ENCODE measurements at places on chromosomes 5 and 9.

- DNase-seq = no peak
Measured at GRCh38 chr9:137192859-137193258, 4.4 kb downstream of the SSNA1 start.

DNA sequence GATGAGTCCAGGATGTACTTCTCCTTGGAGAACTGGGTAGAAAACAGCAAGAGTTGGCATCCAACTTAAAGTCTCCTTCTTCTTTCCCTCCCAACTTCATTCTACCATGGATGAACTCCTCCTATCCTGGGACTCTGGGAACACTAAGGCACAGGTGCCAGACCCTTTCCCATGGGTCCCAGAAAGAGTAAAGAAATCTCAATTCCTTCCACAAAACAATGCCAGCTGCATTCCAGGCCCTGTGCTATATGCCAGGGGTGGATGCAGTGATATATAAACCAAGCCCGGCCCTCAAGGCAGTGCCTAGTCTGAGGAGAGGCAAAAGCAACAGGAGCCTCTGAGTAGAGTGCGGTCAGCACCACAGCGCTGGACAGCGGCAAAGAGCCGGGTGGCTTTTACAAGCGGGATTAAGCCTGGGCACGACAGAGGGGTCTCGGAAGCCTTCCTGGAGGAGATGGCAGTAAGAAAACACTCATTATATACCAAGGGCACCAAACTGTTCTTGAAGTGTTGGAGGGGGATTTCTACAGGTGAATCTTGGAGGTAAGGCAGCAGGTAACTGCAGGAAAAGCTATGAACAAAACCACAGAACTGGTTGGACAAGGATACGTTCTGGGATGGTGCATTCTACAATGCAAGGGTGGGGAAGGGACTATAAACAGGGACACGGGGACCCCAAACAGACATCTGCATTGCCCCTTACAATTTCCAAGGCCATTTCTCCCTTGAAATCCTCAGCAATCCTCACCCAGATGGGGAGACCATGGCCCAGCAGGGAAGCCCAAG is 16.4 kb upstream of the TOR2A start:
- DNase-seq = no peak

GRCh38 chr5:115087951-115088350 is 81.8 kb downstream of the TRIM36 start:
- DNase-seq = no peak

DNA sequence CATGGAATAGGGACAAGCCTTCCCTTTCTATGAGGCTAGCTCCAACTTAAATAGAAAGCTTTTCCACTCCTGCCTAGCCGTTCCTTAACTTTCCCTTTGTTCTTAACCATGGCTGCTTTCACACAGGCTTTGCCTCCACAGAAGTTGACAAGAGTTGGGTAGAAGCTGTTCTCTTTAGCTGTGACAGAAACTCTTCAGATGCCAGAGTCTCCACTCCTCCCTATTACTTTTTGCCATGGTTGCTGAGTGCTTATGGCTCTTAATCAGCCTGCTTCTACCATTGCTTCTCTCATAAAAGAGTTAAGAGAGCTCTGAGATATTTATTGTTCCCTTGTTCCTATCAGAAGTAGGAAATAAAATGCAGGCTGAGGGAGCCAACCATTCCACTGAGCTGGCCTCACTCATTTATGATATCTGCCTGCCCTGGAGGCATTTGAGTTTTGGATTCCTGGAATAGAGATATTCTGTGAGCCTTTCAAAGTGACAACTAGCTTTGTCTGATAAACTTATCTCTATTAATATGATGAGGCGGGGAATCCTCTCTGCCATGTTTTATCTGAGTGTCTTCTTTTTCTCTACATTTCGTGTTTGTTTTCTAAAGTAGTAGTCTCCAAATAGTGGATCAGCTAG is 162.6 kb downstream of the DMAC1 start:
- no peak for DNase-seq

GRCh38 chr9:107240260-107240659 is 42.8 kb upstream of the RAD23B start:
- no peak for DNase-seq

DNA sequence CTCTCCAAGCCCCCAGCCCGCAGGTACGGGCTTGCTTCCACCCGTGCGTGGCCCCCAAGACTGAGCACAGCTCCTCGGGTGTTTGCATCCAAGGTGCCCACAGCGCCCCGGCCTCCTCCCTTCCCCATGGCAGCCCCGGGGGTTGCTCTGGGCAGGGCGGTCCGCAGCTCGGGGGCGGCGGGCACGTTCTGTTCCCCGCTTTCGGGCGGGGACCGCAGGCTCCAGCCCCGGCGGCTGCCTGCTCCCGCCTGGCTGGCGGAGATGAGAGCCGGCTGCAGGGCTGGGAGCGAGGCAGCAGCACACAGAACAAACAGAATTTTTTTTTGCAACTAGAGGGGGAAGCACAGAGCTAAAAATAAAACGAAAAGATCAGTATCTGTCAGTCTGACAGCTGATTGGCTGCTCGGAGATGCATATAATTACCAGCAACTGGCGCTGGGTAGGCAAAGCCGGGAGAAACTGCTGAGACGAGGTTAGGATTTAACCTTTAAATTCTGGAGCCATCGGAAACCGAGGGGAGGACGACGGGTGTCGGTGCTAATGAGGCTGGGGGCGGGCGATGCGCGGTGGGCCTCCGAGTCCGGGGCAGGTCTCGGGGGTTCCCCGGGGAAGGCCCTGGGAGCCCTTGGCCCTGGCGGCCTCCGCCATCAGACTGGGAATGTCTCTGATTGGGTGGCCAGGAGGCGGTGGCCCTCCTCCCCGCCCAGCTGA is 142.7 kb upstream of the IER5L start:
- peak; percentile 12 for DNase-seq

GRCh38 chr5:157290981-157291711 is 25.2 kb downstream of the CYFIP2 start:
- no peak for DNase-seq

- no peak for DNase-seq
Measured at GRCh38 chr5:3060283-3060682, 308.8 kb upstream of the IRX2 start.

GRCh38 chr9:70753311-70753710 is 338.9 kb upstream of the KLF9 start:
- no peak for DNase-seq

DNA sequence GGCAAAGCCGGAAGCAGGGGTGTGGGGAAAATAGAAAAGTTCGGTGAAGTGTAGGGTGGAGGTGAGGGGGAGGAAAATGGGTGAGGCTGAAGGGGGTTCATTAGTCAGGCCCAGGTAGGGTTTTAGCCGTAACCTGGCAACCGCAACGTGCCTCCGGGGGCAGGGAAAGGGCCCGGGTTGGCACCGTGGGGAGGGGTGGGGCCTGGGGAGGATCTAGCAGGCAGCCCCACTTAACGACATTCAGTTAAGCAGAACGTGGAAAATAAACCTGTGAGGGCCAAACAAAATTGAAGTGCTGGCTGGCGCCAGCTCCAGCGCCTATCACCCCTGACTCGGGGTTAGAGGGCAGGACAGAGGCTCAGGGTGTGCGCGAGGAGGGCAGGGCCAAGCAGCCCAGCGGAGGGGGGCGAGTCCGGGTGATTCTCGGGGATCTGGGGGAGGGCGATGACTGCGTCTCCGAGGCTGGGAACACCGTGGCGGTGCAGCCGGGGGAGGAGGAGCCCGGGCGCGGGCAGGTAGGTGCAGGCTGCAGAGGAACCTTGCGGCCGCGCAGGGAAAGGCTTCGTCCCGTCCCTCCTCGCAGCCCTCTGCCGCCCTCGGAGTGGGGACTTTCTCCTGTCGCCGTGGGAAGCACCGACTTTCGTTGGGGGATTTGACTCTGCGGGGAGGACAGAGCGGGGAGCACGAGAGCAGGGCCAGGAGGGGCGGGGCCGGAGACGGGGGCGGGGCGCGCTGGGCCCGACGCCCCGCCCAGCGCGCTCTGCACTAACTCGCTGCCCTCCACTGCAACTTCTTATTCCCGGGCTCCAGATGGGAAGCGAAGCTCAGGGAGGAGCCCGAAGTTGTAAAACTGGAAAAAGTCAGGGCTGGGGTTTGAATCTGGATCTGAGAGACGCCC is 5.1 kb downstream of the RGS14 start:
- peak; percentile 57 for DNase-seq

DNA sequence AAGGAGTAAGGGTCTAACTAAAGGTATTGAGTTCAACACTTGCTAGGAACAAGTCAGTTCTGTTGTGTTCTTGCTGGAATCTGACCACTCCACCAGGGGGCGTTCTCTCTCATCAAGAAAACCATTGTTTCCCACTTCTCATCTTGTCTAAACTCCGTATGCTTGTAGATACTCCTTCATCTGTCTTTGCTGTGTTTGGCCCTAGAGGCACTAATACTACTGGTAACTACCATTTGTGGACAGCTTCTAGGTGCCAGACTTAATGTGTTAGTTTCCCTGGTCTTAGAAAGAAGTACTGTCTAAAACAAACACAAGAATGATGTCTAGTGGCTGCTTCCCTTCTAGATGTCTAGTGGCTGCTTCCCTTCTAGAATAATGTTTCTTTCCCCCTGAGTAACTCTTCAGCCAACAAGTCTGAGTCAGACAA is 18.7 kb upstream of the PTPDC1 start:
- peak; percentile 41 for DNase-seq

- DNase-seq = no peak
Measured at GRCh38 chr5:36558641-36559040, 47.8 kb upstream of the SLC1A3 start.

DNA sequence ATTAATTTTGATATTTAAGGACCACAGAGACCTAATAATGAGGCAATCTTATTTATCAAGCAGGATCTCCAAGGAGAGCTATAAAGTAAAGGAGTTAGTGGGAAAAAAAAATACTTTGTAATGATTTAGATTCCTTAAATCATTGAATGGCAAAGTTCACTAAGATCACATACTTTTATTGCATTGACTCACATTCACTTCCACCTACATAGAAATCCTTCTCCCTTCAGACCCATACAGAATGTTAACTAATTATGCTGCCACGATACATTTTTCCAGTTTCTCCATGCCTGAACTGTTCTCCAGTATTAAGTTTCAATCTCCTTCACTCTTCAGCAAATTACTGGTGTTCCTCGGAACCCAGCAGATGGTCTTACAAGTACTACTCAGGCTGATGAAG is 388.7 kb downstream of the EFNA5 start:
- DNase-seq = no peak

DNA sequence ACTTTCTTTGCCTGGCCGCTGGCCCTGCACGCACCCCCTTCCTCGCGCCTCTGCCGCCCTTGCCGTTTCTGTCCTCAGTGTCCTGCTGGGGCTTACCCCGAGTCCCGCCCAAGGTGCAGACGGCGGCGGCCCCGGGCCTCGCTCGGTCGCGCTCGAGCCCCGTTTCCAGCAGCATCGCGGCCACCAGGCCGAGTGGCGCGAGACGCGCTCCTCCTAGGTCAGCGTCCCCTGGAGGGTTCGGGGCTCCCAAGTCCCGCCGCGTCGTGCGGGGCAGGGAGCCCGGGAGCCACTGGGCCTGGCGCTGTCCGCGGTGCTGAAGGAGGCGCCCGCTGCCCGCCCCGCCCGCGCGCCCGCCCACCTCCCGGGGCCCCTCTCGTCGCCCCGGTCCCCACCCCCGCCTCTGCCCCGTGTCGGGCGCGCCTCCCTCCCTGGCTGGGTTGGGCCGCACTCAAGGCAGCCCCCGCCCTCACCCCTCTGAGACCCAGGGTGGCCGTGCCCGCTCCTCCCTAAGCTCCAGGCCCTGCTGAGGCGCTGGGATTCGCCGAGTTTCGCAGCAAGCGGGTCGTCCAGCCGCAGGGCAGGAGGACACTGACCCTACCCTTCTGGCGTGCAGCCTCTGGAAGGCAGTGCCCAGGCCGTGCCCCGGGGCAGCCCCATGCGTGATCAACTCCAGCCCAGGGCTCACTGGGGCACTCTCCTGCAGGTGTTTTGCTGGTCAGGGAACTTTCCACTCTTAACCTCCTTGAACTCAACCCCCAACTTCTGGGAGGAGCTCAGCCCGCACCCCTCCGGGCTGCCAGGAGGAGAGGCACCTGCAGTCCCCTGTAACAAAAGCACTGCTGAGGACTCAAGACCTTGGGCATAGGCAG is at the start of gene LHX3:
Gene LHX3 (minus strand): TSS at position 291 of the 869 bp plus-strand sequence. CDS start 116 bp downstream, at position 175.
- no peak for DNase-seq

DNA sequence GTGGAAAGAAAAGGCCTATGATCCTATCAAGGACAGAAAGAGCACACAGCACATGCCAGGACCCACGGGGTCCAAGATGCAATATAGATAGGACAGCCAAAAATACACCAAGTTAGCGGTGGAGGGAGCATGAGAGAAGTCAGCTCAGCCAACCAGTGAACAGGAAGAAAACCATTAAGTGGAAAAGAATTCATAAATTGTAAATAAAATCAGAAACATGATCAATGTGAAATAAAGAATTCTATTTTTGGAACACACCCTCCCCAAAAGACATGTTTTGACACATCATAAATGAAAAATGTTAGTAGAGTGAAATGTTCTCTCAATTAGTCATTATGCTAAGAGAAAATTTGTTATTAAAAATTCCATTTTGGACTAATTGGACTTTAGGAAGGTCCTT is 35.6 kb downstream of the ATPSCKMT start:
- DNase-seq = no peak

DNA sequence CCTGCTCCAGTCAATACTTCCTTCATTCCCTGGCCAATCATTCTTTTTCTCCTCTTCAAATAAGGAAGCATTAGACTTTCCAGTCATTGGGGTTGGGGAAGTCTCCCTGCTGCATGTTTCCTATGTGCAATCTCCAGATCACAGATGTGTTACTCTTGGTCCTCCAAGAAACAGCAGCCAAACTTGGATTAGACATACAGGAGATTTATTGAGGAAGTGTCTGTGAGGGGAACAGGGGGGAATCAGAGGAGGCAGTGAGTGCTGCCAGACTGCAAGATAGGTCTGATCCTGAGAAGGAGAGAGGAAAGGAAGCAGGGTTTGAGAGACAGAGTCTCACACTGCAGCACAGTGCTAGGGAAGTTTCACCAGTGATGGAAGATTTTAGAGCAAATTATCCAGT is 40.6 kb upstream of the SLIT3 start:
- no peak for DNase-seq

DNA sequence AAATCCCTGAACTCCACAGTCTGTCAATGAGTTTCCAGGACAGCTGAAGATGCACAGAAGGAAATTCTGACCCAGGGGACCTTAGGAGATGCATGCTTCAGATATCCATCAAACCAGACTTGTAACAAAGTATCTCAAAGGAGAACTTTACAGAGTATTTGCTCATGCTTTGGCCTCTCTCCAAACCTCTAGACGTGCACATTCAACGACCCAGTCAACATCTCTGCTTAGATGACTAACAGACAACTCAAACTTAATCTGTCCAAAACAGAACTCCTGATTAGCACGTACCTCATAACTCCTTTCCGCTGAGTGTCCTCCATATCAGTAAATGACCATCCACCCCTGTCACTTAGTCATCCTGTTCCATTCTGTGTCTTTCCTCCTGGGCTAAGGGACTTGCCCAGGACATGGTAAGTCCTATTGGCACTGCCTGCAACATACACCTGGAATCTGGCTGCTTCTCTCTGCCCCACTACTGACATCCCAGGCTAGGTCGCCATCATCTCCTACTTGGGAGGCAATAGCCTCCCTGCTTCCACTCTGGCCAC is 107.4 kb downstream of the LMNB1 start:
- DNase-seq = no peak

DNA sequence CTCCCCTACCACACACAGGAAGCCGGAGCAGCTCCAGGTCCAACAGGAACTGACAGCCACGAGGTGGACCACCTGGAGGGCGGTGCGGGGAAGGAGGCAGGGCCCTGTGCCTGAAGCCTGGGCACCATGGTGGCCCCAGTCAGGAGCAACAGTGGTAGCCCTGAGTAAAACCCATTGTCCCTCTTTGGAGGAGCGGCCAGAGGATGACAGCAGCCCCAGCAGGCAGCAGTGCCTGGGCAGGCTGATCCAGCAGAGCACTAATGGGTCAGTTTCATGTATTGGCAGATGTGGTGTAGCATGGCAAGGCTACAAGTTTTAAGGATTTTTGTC is 47.7 kb upstream of the GARNL3 start:
- no peak for DNase-seq

Data from activated effector memory CD4-positive, alpha-beta T cell treated with Interleukin-2 at 50 U/mL for 16 hours (primary cell).